ENCODE measurements at places on chromosomes 6 and 20.

DNA sequence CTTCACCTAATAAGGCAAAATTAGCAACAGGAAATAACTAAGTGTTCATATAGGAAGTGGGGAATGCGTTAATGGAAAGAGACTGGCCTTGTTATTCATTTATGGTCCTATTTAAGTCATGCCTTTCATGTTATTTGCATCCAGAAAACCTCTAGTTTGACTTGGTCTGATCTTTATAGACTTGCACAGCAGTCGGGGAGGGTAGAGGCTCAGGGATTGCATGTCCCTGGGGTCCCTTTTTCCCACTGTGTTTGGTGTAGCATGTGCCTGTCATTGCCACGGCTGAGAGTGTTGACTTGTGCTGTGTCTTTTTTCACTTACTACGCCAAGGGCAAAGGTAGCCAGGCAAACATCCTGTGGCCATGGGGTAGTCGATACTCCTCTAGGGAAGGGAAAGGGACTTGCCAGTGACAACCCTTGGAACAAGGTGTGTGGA, 105.4 kb upstream of the RIN2 start:
- DNase-seq: no peak

DNA sequence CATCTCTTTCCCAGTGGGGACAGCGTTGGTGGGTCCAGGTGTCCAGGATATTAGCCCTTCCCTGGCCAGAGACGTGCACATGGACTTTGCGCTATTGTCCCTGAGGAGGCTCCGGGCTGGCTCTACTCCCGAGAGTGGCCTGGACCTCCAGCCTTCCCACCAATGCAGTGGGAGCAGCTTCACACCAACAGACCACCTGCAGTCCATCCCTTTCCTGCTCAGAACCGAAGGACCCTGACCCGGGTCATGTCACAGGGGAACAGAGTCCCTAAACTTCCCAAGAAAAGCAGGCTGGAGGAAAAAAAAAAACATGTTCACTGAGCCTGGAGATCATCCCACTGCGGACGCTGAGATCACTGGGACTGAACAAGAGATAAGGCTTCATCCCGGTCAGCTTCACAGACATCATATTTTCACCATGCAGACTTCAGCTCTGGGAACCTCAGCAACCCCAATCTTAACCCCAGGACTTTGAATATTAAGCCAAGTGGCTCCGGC, 18.3 kb downstream of the ZMYND8 start:
- DNase-seq: no peak

- DNase-seq: no peak
Measured at GRCh38 chr6:138596126-138596525, 96.8 kb upstream of the NHSL1 start.

DNA sequence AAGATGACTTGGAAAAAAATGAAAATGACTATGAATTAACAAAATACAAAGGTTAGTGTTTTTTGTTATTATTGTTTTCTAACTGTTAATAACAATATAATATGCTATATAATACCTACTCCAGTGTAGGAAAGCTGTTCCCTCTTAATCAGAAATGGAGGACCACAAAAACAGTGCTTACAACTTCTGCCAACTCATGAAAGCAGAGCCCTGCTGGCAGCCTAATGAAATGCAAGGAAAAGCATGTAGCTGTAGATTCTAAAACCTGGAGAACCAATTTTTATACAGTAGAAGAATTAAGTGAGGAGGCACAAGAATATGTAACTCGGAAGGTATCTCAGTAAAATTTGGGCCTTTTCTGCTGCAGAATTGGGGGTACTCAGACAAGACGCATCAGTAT, 29.4 kb downstream of the PHIP start:
- peak; percentile 2 for DNase-seq

DNA sequence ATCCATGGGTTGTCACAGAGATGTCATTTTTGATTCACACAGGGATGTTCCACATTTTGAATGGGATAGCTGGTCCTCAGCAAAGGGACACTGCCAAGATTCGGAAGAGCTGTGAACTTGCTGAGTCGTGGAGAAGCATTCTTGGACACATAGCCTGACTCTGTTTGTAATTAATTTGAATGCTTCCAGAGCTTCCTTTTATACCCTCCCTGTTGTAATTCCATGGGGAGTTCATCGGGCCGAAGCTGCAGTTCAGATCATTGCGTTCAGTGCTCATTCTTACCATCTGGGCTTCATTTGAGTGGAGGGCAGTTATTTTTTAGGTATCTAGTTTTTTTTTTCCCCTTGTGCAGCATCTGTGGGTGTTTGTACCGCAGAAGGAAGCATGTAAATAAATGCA, 126.5 kb downstream of the SLC24A3 start:
- DNase-seq: no peak

DNA sequence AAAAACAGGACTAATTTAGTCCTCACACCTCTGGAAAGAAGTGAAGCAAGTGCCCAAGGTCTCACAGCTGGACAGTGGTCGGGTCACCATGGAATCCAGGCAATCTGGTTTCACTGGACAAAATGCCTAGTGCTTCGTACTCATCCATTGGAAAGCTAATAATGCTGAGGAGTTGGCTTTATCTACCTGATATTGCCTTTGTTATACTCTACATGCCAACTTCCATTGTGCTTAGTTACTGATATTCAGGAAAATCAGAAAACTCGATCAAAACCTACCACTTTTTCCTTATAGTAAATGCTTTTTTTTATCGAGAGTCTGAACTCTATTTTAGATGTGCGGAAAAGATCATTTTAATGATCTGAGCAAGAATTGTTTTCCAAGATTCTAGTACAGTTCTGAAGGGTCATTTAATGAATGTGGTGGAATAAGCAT, 966 bp downstream of the CFAP206 start:
- no peak for DNase-seq

DNA sequence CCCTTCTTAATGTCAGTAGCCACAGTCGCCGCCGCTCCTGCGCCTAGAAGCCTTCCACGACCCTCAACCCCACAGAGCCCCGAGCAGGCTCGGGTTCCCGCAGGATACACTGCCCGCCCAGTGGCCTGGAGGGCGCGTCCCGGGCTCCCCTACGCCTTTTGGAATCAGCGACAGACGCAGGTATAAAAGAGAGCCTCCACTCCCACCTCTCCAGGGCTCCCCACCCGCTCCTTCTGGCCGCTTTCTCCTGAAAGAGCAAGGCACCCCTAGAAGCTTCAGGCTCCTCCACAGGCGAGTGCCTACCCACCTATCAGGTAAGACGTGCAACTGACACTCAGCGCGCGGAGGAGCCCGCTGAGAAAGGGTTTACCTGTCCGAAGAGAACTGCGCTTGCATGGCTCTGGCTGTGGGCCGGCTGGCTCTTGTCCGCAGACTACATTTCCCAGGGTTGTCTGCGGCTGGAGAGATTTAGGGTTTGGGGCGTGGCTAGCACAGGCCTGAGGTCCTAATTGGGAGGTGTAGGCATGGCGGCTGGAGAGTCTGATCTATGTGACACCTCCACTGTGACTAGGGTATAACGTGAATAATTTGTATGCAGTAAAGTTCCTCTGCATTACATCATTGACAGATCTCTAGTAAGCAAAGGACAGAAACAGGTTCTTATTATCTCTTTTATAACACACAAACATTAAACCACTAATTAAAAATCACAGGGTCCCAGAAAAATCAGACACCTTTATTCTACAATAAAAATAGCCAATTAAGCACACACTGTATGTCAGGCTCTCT, 13.5 kb upstream of the ZNF391 start:
- peak; percentile 82 for DNase-seq

DNA sequence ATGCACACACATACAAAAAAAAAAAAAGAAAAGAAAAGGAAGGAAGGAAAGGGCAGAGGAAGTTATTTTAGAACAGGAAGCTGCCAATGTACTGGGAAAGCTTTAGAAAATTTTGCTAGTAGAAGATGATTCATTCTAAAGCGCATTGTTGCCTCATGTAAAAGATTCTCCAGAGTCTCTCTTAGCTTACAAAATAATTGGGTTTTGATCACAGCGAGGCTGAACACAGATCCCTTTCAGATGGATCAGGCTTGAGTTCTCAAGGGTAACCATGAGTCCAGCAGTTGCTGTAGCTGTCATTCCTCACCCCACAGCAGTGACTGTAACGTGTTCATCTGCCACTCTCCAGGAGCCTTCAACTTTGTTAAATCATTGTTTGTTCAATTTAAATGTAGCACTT, 81.9 kb downstream of the PHACTR2 start:
- DNase-seq: no peak
